Sciatic nerve (tissue), 2 donors: ENCODE measurements at places on chromosomes 4 and X.
A peak's percentile ranks its signal among the peaks of the same experiment; 100 is the strongest.

GRCh38 chrX:83160096-83160495 is 348.0 kb upstream of the POU3F4 start:
- no peak for DNase-seq

DNA sequence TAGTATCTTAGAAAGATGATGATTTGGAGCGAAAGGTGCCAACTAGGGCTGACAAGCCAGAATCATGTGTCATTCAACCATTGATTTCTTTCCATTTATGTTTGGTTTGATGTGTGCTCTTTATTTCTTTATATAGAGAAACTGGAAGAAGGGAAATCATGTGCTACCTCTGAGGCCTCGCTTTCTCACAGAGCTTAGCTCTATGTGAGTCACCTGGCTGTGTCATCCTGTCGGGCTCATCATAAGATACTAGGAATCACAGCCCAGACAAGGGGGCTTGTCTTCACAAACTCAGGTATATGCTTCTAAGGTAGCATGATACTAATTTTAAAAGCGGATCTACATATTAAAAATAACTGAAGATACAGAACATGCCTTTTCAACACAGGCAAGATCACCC is 81.7 kb upstream of the GPM6B start:
- DNase-seq, result no peak

GRCh38 chrX:38798956-38799355 is 2.3 kb upstream of the MID1IP1 start:
- no peak for DNase-seq

- peak; percentile 56 for DNase-seq
Measured at GRCh38 chr4:133151691-133152329, 2.7 kb downstream of the PCDH10 start.

DNA sequence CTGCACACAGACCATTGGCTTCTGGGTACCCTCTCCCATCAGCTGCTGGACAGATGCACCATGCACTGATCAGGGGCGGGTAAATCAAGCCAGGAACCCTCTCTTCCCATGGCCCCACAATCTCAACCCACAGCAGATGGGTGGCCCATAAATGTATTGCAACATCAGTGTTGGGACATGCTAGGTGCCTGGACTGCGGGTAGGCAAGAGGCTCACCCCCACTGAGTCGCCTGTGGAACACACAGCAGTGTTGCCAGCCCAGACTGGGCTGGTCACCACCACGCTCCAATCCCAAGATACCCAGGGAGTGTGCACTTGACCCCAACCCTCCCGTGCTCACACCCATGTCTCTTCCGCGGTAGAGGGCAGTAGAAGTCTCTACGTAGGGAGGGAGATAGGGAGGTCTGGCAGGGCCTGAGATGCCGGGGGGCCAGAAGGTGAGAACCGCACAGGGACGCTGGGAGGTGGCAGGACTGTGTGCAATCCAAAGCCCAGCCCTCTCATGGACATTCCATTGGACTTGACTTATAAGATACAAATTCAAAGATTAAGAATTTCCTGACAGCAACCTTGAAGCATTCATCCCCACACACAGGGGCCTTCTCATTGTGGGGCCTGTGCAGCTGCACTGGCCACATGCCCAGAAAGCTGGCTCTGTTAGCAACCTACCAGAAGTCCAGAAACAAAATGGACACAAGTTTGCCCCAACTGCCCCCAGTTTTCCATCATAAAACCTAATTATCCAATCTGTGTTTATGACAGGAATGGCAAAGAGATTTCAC is 183.7 kb downstream of the NSUN7 start:
- DNase-seq, result no peak

DNA sequence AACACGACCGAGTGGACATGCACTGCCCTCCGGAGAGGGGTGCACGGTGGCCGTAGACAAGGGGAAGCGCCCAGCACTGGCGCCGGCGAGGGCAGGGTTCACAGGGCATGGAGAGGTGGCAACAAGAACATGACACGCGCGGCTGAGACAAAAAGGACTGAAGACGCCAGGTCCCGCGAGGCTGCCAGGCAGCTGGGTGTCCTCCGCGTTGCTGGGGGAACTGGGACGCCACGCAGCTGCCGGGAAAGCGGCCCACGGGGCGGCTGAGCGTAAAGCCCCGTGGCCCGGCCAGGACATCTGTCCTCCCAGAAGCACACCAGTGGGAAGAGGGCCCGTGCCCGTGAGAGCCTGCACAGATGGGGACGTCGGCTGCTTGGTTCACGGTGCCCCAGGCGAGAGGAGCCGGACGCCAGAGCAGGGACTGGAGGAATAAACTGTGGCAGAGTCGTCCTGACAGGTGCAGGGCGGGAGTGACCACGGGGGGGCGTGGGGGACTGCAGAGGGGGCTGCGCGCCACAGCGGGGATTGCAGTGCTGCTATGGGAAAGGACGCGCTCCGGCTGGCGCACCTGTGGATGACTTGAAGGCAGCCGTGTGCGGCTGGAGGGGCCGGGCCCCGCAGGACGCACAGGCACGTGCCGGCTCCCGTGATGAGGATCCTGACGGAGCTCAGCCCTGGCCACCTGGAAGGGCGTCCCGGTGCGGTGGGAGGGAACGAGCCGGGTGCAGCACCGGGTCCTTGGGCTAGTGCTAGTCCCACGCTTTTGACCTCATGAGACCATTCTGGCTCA is 32.1 kb upstream of the GTPBP6 start:
- DNase-seq, result no peak

GRCh38 chr4:122701061-122701460 is 31.4 kb upstream of the BBS12 start:
- no peak for DNase-seq

- DNase-seq, result no peak
Measured at GRCh38 chr4:111274486-111274885, 651.6 kb upstream of the PITX2 start.

DNA sequence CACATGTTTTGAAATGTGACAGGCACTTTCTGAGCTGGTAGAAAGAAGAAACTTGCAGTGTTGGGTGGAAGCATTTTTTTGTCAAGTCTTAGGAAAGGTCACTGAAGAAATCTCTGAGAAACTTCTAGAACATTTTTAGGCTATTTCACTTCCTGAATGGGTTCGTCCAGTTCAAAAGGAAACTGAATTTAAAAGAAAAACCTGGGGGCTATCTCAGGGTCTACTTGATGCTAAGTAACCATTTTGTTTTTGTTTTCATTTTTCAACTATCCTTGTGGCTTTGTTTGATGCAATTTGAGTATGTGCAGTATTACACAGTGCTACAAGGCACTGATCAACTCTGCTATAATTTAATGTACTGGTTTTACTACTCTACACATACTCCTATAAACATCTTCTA is 34.0 kb upstream of the AMOT start:
- no peak for DNase-seq

DNA sequence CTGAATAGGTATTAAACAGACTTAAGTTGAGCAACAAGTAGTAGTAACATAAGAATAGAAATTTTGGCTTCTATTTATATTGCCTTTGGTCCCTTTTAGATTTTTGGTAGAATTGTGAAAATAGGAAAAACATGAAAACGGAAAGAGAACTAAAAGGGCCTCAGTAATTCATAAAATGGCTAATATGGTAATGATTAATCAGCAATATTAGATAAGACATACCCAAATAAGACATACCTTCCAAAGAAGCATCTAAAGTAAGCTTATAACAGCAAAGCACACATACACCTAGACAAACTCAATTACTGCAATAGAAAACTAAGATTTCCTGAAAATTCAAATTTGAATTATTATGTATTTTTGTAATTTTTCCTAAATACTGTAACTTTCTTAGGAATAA is 46.4 kb downstream of the CHIC2 start:
- no peak for DNase-seq
